ENCODE measurements at places on chromosomes 3 and 15. TPM values are rescaled to one million over a fixed set of nuclear protein-coding genes. Genes with fewer than 3 reads are reported as not detected.

ACOX2 gene
- total RNA-seq: 26.2 TPM

CELF6 gene
- total RNA-seq: 1.1 TPM

MORC1 gene
- total RNA-seq: 5.6 TPM

MUC4 gene
- total RNA-seq: 1.7 TPM

SH2D7 gene
- total RNA-seq: not detected

FBXL22 gene
- total RNA-seq: 0.60 TPM

STRIT1 gene
- 1.2 TPM for total RNA-seq

MINDY4B gene
- total RNA-seq: not detected

KBTBD13 gene
- not detected for total RNA-seq

GPR62 gene
- not detected for total RNA-seq

CYP8B1 gene
- total RNA-seq: 5.9 TPM

NPAP1 gene
- 1.2 TPM for total RNA-seq

SEMA3B gene
- total RNA-seq: 60.2 TPM

GPR27 gene
- total RNA-seq: 1.4 TPM

CIDEC gene
- total RNA-seq: 20.4 TPM

TGM5 gene
- not detected for total RNA-seq

CEP97 gene
- total RNA-seq: 12.1 TPM

ELL3 gene
- 7.7 TPM for total RNA-seq

HIGD1A gene
- total RNA-seq: 266 TPM

OIP5 gene
- 11.8 TPM for total RNA-seq

CCDC13 gene
- total RNA-seq: 0.63 TPM

TMEM212 gene
- not detected for total RNA-seq

STRA6 gene
- total RNA-seq: 13.6 TPM

FOXL2NB gene
- total RNA-seq: not detected

SCAANT1 gene
- not detected for total RNA-seq

DNAH12 gene
- 1.1 TPM for total RNA-seq

TLR9 gene
- not detected for total RNA-seq

COPS2 gene
- 97.9 TPM for total RNA-seq

ADPRH gene
- total RNA-seq: 1.7 TPM

KCNH8 gene
- 0.97 TPM for total RNA-seq

C2CD4A gene
- 0.13 TPM for total RNA-seq

Measured in hepatocyte (in vitro differentiated cells).